ENCODE measurements at places on chromosomes 16 and 17.

DNA sequence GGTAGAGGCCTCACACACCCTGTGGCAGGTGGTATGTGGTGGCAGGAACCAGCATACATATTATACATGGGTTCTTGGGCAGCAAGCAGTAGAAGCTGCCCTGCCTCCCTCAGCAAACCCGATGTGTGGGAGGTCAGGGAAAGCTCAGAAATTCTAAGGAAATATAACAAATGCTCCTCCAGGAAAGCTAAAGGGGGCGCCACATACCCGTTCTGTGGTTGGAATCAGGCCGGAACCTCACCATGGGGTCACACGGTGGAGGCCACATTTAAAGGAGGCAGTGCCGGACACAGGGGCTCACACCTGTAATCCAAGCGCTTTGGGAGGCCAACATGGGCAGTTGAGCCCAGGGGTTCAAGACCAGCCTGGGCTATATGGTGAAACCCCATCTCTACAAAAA lies 12.4 kb upstream of the KATNB1 start:
- DNase-seq = no peak

DNA sequence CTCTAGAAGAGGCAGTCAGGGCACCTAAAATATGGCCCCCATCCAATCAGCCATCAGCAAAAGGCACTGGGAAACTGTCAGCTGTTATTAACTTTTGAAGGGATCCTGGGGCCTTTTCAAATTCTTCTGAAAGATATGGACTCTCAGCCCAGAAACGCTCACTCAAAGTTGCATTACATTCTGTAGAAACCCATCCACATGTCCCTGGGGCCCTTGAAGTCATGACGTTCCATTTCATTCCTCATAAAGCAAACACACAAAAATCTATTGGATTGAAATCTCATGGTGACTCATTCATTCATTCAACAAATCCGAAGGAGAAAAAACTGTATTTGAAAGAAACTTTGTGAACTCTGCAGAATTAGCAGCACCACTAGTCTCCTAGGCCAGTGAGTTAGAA lies 215.3 kb downstream of the C16orf95 start:
- no peak for DNase-seq

DNA sequence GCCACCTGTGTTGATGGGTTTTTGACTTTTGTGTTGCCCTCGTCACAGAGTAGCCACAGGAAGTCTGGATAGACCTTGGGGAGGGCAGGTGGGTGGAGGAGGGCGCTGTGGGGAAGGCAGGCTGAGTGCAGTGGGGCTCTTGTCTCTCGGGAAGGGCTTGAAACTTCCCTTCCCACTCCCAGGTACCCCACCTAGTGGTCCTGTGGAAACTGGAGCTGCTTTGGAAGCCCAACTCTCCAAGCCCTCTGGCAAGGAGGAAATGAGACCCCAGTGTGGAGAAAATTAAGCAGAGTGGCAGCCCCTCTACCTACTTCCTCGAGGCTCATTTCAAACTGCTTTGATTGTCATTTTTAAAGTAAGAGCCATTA lies 9.2 kb downstream of the CA5A start:
- DNase-seq = no peak

DNA sequence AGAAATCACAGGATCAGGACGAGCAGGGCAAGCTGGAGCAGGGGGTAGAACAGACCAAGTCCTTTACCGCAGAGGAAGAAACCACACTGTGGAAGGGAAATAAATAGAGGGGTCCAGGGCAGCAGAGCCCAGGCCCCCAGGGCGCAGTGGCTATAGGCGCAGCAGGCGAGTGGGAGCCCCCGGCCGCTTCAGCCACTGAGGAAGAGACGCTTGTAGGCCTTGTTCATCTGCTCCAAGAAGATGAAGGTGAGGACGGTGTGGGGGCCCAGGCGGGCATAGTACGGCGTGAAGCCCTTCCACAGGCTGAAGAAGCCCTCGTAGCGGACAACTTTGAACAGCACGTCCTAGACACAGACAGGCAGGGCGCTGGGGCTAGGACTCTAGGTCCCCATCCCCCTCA lies 2.3 kb downstream of the SLC25A11 start:
- DNase-seq = no peak

GRCh38 chr16:83907631-83908250 lies 8.8 kb downstream of the MLYCD start:
- no peak for DNase-seq

- no peak for DNase-seq
Measured at GRCh38 chr16:73956587-73957494, 339.8 kb upstream of the PSMD7 start.

DNA sequence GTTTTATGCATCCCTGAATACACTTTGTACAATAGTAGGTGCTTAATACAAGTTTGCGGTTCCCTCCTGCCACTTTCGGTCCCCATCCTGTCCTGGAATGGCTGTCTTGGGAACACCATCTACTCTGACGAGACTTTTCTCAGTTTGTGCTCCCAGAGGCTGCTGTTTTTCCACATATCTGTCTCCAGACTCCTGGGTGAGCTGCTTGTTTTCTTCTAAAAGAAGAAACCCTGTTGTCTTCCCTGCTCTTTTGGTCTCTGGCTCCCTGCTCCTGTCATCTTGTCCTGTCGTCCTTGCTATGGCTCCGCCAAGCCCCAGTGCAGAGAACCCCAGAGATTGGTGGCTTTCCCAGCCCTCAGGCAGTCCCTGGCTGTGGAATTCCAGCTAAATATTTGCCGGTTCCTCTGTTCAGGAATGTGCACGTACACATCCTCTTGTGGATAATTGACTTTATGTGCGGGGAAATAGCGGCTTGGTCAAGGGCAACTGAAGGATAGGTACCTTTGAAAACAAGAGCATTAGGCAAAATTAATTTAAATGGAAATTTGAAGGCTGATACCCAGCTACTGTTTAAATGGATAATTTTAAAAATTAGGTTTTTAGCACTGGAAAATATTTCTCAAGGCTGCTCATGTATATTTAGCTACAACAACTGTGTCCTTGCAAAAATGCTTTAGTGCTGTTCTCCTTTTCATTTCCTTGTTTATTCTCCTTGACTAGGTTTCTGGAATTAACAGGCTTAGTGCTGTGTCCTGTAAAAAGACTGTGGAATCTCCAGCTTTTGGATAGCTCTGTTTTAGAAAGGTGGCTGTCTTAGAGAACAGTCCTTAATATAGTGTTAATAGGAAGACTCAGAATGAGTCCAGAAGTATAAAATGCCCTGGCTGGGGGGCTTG lies 50.2 kb upstream of the SLC12A3 start:
- DNase-seq = no peak

- no peak for DNase-seq
Measured at GRCh38 chr17:48336986-48337385, 93.0 kb downstream of the SKAP1 start.

- no peak for DNase-seq
Measured at GRCh38 chr16:31423801-31424200, 4.4 kb downstream of the COX6A2 start.

- DNase-seq = no peak
Measured at GRCh38 chr17:78619334-78619733, 42.1 kb upstream of the DNAH17 start.

- no peak for DNase-seq
Measured at GRCh38 chr17:5718726-5719125, 134.4 kb upstream of the NLRP1 start.

GRCh38 chr17:76440751-76441362 lies 12.1 kb downstream of the UBE2O start:
- DNase-seq = no peak

DNA sequence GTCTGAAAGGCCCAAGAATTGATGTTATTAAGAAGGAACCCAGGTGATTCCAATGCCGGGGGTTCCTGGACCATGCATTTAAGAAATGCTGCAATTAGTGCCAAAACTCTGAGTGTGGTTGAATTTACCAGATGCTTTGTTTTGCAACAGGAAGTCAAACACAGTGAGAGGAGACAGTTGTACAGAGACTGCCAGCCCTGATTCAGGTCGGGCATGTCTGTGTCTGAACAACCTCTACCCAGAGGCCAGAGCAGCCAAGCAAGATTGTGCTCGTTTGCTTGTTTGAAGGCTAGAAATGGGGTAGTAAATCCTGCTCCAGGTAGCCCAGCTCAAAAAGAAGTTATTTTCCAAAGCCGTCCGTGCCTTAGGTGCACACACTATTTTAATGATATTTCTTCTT lies 412.4 kb upstream of the ERCC4 start:
- DNase-seq = no peak

- DNase-seq = no peak
Measured at GRCh38 chr17:36949461-36949927, 740 bp downstream of the AATF start.

- no peak for DNase-seq
Measured at GRCh38 chr17:3400055-3400454, 1.8 kb upstream of the OR1E1 start.

- DNase-seq = no peak
Measured at GRCh38 chr16:74982256-74982655, 2.7 kb downstream of the WDR59 start.

GRCh38 chr16:66477028-66477515 lies 50.0 kb downstream of the BEAN1 start:
- no peak for DNase-seq

DNA sequence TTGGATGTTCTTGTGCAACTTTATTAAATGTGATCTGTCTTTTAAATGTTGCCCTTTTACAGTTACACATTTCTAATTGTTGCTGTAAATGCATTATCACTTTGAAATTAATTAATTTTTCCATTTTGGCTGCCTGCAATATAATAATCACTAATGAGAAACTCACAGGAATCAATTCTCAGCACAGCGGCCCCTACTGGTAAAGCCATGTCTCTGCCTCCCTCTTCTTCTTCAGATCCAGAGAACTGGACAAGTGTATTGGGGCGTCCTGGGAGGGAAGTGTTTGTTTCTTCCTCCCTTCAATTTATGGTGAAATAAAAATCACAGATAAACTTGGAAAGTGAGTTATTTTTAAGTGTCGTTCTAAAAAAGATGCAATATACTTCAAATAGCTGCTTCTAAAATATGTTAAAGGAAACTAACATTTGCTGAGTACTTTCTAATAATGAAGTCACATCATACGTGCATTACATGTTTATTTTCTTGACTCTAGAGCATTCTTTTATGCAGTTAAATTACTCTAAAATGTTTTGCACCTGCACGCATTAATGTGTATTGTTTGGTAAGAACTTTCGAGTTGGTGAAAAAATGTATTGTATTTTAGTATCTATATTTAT lies 338.0 kb downstream of the WWOX start:
- DNase-seq = peak; percentile 6

DNA sequence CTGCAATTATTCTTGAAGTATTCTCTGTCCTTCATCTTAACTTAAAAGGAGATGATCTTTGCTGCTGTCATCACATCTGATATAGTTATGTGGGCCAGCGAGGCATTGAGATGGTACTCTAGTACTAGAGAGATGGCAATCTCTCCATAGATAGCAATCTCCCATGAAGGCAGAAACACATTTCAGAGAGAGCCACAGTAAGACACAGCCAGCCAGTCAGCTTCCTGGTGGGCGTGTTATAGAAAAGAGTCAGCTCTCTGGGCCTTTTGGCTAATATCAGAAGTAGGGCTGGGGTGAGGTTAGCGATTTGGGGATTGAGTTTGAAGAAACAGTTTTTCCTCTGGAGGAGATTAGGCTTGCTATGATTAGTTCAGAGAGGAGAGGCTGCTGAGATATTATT lies 22.6 kb upstream of the EFCAB13 start:
- no peak for DNase-seq

DNA sequence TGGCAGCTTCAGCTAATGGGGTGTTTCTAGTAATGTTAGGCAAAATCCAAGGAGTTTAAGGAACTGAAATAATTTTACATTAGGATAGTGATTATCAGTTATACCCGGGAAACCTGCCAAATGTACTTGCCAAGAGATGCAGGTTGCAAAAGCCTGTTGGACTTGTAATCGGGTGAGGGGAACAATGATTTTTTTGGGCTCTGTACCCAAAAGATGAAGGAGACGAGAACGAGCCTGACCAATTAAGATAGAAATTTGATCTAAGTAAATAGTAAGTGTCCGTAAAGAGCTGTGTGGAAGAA lies 56.3 kb upstream of the ARL4D start:
- no peak for DNase-seq

GRCh38 chr16:46954562-46954961 lies 18.9 kb downstream of the DNAJA2 start:
- no peak for DNase-seq
